Endothelial cell (in vitro differentiated cells): ENCODE measurements at places on chromosomes 5 and 9. TPM values are rescaled to one million over a fixed set of nuclear protein-coding genes. Genes with fewer than 3 reads are reported as not detected.

Gene SLC9A3
- 1.1 TPM for total RNA-seq

Gene TMC1
- not detected for total RNA-seq

Gene FGF10
- total RNA-seq: 0.15 TPM

DNA sequence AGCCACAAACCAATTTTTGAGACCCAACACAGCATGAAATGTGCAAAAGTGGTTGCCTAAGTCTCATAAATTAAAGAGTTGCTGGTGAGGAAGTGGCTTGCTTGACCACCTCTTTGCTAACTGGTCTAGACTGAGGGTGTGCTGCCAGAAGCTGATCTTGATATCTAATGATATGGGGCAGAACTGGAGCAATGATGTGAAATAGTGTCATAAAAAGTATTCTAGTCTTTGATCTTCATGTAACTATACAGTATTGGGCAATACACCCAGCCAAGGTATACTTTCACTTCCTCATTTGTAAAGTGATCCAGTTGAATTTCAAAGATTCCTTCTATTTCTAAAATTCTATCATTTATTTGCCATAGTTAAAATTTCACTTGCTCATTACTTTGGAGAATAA is 5.9 kb upstream of the YTHDC2 start:
- DNase-seq: no peak

DNA sequence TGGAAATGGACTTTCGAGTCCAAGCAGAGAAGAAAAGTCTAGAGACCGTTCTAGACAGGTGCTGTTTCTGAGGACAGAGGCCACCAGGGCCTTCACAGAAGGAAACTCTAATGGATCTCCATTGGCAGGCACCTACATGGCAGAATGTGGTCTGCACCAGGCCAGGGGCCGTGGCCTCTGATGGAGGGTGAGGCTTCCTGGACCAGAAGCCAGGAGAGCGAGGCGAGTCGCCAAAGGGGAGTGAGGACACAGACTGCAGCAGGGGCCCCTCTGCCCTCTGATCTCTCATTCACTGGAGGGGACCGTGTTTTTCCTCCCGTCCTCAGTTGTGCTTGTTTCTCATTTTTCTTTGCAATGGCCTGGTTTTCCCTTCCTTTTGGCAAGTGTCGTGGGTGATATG is 41.1 kb downstream of the ALG2 start:
- DNase-seq: no peak

- no peak for DNase-seq
Measured at GRCh38 chr9:135970128-135970815, 9.1 kb upstream of the UBAC1 start.

DNA sequence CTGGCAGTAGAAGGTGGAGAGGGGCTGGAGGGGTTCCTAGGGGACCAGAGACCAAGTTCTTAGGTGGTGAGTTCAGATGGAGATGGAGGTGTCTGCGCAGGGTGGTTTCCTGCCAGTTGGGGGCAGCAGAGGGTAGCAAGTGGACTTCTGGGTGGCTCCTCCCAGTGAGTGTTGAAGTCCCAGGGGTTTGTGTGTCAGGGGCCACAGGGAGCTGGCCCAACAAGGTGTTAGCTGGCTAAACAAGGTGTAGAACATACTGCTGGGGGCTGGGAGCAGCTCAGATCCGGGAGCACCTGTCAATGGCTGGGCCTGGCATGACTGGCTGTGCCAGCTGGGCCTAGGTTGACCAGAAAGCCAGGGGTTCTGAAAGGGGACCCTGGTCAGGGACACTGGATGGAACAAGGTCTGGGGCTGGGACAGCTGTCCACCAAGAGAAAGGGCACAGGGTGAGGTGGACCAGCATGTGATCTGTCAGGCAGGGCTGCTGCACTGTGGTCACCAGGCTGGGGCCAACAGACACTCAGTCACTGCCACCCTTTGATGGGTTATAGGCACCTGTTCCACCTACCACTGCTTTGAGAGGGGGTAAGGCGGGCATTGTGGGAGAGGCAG is 35.6 kb downstream of the DAB2IP start:
- peak; percentile 82 for DNase-seq

GRCh38 chr9:114653556-114654159 is 3.9 kb downstream of the TEX53 start:
- DNase-seq: peak; percentile 84

GRCh38 chr5:36985387-36985786 is 108.8 kb downstream of the NIPBL start:
- no peak for DNase-seq

- peak; percentile 33 for DNase-seq
Measured at GRCh38 chr5:29005386-29005785, 1967.0 kb upstream of the CDH9 start.

DNA sequence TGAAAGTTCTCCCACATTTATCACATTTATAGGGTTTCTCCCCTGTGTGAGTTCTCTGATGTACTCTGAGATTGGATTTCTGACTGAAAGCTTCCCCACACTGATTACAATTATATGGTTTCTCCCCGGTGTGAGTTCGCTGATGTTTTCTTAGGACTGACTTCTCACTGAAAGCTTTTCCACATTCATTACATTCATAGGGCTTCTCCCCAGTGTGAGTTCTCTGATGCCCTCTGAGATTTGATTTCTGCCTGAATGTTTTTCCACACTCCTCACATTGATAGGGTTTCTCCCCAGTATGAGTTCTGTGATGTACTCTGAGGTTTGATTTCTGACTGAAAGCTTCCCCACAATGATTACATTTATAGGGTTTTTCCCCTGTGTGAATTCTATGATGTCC is 36.3 kb downstream of the ZNF782 start:
- no peak for DNase-seq
